ENCODE measurements at places on chromosomes 11 and 22.

GRCh38 chr11:86152006-86152862, 83.3 kb upstream of the PICALM start:
- no peak for DNase-seq

DNA sequence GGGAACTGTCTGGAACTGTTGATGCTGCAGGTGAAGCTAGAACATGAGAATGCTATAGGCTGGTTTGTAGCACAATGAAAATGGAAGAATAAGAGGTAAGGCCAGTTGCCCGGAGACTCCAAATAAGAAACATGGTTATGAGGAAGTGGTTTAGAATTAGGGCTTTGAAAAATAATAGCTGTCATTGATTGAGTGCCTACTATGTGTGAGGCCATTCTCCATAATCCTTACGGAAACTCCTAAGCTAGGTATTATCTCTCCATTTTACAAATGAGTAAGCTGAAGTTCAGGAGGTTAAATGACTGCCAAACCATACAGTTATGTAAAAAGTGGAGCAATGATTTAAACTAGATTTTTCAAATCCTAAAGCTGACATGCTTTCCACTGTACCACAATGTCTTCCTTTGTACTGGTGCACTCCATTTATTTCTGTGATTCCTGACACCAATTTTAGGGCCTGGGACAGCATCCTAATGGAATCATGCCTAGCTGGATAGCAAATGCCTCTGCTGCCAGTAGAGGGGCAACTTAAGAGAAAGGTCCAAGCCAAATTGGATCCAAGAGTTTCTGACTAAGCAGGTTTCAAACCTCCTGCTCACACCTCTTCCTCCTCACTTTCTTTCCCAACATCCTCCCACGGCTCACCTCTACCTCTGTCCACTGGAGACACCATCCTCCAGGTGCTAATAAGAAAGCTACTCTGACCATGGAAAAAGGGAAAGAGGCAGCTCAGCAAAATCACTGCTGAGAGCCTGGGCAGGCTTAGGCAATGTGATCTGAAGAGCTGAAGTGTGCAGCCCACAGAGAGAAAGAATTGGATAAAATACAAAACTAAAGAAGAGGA, 46.9 kb upstream of the PICALM start:
- DNase-seq = no peak

- DNase-seq = no peak
Observed at GRCh38 chr11:96906476-96906875, 516.7 kb downstream of the JRKL start.

DNA sequence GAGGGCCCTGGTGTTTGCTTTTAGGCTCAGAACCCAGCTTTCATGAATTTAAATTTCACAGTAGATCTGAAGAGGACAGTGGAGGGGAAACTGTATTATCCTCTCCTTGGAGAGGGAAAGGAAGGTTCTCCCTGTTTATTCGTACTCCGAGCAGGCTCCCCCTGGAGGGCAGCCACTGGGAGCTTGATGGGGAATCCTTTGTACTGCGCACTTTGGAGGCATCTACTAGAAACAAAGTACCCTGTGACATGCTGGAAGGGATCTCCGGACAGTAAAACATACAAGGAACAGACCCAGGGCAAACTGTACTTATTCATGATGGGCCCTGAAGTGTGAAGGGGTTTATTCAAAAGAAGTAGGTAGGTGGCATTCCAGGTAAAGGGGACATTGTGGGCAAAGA, 27.2 kb downstream of the NAV2 start:
- DNase-seq = no peak

- DNase-seq = no peak
Observed at GRCh38 chr22:31922534-31922933, 21.8 kb upstream of the YWHAH start.

DNA sequence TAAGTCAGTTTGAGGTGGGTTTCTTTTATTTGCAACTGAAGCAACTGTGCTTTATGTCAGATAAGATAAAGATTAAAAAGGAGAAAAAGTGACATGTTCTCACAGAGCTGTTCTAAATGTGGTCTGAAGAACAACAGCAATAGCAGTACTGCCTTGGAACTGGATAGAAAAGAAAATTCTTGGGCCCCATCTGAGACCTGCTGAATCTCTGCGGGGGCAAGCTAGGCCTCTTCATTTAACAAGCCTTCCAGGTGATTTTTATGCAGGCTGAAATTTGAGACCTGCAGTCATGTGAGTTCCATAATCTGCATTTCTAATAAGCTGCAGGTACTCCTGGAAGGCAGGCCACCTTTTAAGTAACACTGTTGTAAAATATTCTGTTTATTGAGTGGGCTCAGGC, 91.4 kb upstream of the CTSC start:
- DNase-seq = no peak

- no peak for DNase-seq
Observed at GRCh38 chr11:10032935-10033334, 261.1 kb downstream of the SBF2 start.

GRCh38 chr11:94332814-94333213, 28.4 kb downstream of the IZUMO1R start:
- no peak for DNase-seq

DNA sequence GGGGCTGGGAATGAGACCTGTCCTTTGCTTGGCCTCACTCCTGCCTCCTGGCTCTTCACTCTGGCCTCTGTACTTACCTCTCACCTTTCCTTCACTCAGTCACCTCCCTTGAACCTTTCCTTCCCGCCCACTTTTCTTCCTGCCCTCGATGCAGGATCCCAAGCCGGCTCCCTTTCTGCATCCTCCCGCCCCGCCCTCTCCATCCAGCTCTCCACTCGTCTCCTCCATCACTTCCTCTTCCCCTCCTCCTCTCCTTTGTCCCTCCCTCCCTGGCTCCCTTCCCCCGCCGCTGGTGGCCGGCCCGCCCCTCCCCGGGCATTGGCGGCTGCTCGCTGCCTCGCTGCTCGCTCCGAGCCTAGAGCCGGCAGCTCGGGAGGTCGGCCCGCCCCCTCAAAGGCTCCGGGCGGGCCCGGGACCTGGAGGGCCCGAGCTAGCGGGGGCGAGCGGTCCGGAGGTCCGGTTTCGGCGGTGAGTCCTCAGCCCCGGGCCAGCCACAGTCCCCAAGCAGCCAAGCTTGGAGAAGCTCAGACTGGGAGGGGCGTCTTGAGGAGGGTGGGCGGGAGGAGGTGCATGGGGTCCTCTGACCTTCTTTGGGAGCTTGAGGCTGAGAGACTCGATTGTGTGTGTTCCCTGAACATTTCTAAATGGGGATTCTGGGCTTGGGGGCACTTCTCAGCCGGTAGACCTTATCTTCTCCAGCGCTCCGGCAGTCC, 13.8 kb downstream of the PHLDB1 start:
- peak; percentile 60 for DNase-seq

DNA sequence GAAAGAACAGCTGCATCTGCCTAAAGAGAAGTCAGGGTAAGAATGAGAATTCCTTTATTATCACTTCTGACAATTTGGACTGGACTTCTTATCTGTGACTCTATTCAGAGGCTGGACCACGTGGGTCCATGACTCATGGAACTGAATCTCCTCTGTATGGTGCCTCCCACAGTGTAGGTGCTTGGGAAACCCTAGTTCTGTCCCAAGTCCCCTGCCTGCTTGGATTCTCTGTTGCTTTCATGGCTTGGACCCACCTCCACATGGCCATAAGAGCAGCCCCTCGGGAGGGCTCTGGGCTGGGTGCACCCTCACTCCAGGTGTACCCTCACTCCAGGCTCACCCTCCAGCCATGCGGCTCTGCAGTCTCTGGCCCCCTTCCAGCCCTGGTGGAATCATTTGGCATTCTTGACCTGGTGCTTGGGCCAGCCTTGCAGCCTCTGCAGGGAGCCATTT, 153.4 kb downstream of the CACNA1I start:
- no peak for DNase-seq

GRCh38 chr11:104487046-104487806, 323.3 kb upstream of the PDGFD start:
- DNase-seq = no peak

- no peak for DNase-seq
Observed at GRCh38 chr11:36314434-36314767, 18.3 kb downstream of the PRR5L start.

- no peak for DNase-seq
Observed at GRCh38 chr11:101345891-101346290, 216.3 kb upstream of the PGR start.

DNA sequence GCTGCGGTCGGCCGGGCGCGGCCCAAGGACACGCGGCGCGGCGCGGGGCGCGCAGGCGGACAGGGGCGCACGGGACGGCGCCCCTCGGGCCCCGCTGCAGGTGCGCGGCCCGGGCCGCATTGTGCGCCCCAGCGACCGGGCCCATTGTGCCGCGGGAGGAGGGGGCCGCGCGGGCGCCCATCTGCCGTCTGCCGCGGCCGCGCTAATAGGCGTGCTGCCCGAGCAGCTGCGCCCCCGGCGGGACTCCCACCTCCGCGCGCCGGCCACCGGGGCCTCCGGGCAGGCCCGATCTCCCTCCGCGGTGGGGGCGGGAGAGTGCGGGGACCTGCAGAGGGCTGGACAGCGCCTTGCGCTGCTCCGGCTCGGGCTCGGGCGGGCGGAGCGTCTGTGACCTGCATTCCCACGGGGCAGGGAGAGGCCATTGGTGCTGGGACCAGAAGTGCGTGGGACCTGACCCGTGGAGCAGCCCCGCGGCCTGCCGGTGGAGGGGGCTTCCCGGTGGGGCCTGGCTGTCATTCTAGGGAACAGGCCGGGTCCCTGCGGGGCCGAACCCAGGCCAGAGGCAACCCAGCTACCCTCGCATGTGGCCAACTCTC, 933 bp downstream of the BRSK2 start:
- DNase-seq = no peak

DNA sequence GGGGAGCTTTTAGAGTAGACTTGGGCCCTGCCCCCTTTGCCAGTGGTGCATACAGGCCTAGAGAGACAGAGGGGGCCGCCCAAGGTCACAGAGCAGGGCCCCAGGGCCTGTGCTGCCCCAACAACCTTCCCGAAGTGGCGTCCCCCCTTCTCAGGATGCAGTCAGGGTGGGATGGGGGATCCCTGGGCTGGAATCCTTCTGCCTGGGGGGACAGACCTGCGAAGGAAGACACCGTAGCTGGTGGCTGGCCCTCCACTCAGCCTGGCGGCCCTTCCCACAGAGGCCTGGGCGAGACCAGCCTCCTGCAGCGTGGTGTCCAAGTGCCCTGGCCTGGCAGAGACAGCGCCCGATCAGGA, 14.4 kb upstream of the EHD1 start:
- no peak for DNase-seq

DNA sequence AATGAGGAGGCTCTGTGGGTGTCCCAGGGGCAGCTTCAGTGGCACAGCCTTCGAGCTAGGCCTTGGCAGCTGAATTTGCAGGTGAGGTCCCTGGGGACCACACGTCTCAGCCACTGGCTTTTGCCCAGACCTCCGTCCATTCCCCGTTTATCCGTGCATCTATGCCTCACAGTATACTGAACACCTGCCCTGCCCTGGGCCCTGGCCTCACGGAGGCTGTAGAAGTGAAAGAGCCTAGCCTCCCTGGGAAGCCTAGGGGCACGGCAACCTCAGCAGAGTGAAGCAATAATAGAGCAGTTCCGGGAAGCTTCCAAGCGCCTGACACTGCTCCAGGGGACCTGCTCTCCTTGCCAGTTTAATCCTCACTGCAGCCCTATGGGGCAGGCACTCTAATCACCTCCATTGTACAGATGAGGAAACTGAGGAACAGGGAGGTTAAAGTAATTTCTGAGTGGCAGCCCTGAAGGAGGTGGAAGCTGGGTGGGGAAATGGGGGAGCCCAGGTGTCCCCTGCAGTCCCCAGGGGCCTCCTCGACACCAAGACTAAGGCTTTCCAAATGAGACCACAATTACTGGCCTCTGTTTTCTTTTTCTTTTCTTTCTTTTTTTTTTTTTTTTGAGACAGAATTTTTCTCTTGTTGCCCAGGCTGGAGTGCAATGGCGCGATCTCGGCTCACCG, 2.7 kb upstream of the NFAM1 start:
- DNase-seq = no peak

- no peak for DNase-seq
Observed at GRCh38 chr22:25388866-25389540, 169.6 kb downstream of the CRYBB2 start.

DNA sequence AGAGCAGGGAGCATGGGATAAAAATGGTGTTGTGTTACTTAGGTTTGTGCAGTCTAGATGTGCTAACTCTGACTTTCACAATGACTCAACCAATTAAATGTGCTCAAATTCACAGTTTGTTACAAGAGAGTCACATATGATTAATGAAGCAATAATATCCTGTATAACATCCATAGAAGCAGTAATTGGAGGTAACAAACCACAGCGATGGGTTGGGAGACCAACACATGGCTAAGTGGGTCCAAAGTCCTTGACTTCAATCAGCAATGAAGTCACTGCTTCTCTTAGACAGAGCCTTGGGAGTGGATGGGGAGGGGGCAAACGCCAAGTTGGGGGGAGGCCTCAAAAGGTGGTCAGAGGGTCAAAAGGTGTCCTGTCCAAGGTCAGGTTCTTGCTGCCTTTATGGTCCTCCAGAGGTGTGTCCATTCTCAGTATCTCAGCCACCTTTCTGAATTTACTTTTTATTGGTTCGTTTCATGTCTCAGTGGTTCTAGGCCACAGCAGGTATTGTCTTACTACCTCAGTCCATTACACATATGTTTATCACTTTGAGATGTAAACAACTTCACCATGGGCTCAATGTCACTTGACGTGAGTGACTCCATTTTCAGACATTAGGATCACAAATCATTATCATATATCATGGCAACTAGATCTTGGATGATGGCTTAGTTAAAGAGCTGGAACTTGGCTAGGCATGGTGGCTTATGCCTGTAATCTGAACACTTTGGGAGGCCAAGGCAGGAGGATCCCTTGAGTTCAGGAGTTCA, 32.4 kb downstream of the SLN start:
- no peak for DNase-seq

DNA sequence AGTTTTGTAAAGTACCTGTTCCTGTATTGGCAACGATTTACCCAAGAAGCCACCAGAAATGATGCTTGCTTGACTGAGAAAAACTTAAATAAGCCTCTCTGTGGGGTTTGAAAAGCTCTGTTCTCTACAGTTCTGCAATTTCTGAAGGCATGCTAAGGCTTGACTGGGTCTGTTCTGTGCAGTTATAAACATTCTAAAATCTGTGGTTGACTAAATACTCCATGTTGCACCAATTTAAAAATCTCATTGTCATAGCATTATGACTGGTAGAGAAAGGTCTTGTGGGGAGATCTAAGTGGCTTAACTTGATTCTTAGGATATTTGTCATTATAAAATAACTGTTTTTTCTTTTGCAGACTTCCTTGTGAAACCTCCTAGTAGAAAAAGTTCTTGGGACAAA, 73.7 kb downstream of the MTMR3 start:
- no peak for DNase-seq

DNA sequence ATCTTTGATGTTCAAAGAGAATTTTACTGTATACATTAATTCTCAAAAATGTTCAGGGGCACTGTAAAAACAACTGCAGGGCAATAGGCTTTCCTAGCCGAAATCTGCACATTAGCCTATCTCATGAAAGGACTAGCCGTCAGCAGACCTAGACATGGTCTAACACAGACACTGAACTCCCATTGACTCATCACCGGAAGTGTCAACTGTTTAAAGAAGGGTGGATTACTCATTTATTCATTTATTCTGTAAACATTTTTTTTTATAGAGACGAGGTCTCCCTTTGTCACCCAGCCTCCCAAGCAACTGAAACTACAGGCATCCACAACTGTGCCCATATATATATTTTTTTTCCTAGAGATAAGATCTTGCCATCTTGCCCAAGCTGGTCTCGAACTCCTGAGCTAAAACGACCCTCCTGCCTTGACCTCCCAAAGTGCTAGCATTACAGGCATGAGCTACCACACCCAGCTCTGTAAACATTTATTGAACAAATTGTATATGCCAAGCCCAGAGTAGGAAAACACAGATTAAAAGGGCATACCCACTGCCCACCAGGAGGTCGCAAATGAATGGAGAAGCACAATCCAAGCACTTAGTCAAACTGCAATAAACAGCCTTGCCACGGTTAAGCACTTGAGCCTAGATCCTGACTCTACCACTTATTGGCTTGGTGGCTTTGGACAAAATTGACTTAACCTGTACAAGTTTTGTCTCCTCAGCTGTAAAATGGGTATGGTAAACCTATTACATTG, 26.6 kb downstream of the RAB30 start:
- no peak for DNase-seq

Measured in NCI-H1048 (cell line).